Naive thymus-derived CD8-positive, alpha-beta T cell (primary cell): ENCODE measurements at places on chromosomes 3 and 15. TPM values are rescaled to one million over a fixed set of nuclear protein-coding genes. Genes with fewer than 3 reads are reported as not detected.

GRCh38 chr3:160852856-160853255 is 96.8 kb downstream of the PPM1L start:
- no peak for DNase-seq
- no peak overlapping the region for H3K27ac ChIP-seq
- H3K36me3 ChIP-seq: peaks cover 5% of the 10 kb centered on the region
- H3K4me3 ChIP-seq: no peak overlapping the region
- H3K4me1 ChIP-seq: no peaks in the 10 kb centered on the region

Gene INSYN1
- not detected for polyA plus RNA-seq

DNA sequence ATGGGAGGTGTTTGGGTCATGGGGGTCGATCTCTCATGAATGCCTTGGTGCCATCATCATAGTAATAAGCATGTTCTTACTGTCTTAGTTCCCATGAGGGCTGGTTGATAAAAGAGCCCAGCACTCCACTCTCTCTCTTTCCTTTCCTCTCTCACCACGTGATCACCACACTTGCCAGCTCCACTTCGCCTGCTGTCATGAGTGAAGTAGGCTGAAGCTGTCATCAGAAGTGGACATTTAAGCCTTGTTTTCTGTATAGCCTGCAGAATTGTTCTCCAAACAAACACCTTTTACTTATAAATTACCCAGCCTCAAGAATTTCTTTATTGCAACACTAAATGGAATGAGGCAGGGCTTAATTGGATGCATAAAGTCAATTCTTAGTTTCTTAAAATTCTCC is 6.1 kb downstream of the OR5H1 start:
- H3K4me3 ChIP-seq: no peak overlapping the region
- peaks cover 3% of the 10 kb centered on the region for H3K27me3 ChIP-seq
- no peak for DNase-seq
- H3K27ac ChIP-seq: no peak overlapping the region

- no peaks in the 10 kb centered on the region for H3K36me3 ChIP-seq
- H3K27me3 ChIP-seq: peaks cover 8% of the 10 kb centered on the region
- DNase-seq: peak; percentile 54
- H3K4me3 ChIP-seq: no peak overlapping the region
- peaks cover 16% of the 10 kb centered on the region for H3K4me1 ChIP-seq
- no peak overlapping the region for H3K27ac ChIP-seq
Observed at GRCh38 chr3:17806201-17806600, 63.8 kb upstream of the TBC1D5 start.

Gene POPDC2
- 1.1 TPM for polyA plus RNA-seq

DNA sequence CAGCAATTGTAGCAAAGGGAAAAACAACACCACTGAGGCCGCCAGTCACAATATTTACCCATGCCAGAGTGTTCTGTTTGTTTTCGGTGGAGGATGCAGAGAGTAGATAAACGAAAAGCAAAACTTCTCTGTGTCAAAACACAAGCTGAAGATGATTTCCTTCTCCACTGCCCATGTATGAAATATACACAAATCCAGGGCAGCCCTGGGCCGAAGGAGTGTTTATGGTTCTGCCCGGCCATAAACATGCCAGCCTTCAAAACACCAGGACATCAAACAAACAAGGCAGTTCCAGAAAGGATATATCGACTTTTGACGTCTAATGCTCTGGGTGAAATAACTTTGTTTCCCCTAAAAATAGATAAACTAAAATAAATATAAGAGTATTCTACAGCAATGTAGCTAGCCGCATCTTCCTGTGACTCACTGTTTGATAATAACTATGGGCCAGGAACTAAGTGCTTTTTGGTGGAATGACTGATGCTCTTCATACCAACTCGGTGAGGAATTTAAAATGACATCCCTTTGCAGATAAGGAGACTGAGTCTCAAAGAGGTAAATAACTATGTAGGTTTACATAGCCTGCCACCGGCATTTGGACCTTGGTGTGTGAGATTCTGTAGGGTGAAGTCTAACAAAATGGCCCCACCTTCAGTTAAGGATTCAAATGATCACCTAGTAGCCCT is 82.8 kb downstream of the MAGI1 start:
- no peak for DNase-seq
- no peaks in the 10 kb centered on the region for H3K4me1 ChIP-seq
- no peaks in the 10 kb centered on the region for H3K36me3 ChIP-seq
- H3K27ac ChIP-seq: no peak overlapping the region
- H3K4me3 ChIP-seq: no peak overlapping the region
- H3K27me3 ChIP-seq: no peaks in the 10 kb centered on the region

Gene CEP70
- polyA plus RNA-seq: 16.8 TPM

Gene FSTL1
- polyA plus RNA-seq: 0.82 TPM

Gene TMEM212
- polyA plus RNA-seq: not detected

GRCh38 chr3:112260563-112260962 is 33.5 kb downstream of the SLC9C1 start:
- H3K4me1 ChIP-seq: no peaks in the 10 kb centered on the region
- peaks cover 5% of the 10 kb centered on the region for H3K27me3 ChIP-seq
- no peak overlapping the region for H3K4me3 ChIP-seq
- DNase-seq: no peak

GRCh38 chr3:150359381-150359780 is 48.7 kb upstream of the TSC22D2 start:
- no peak overlapping the region for H3K4me3 ChIP-seq
- H3K4me1 ChIP-seq: no peaks in the 10 kb centered on the region
- no peak for DNase-seq
- H3K36me3 ChIP-seq: no peaks in the 10 kb centered on the region
- no peaks in the 10 kb centered on the region for H3K27me3 ChIP-seq

GRCh38 chr3:194460566-194460965 is 26.2 kb downstream of the ATP13A3 start:
- DNase-seq: no peak
- peaks cover 7% of the 10 kb centered on the region for H3K4me1 ChIP-seq
- H3K27me3 ChIP-seq: no peaks in the 10 kb centered on the region
- H3K27ac ChIP-seq: no peak overlapping the region
- no peaks in the 10 kb centered on the region for H3K36me3 ChIP-seq

DNA sequence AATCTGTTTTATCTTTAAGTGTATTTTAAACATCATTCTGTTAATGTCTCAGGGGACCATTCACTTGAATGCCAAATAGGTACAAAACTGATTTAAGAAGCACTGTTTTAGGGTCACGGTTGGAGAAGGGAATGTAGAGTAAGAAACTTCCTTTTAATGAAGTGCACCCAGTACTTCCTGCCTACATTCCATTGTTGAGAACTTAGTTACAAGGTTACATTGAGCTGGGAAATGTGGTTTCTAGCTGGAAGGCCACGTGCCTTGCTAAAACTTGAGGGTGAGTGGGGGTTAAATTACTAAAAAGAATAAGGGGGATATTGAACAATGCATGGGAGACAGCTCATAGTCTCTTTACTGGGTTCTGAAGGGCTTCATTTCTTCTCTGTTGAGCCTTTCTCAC is 78.3 kb upstream of the TBC1D5 start:
- H3K27ac ChIP-seq: no peak overlapping the region
- H3K4me3 ChIP-seq: no peak overlapping the region
- H3K36me3 ChIP-seq: no peaks in the 10 kb centered on the region
- DNase-seq: no peak
- no peaks in the 10 kb centered on the region for H3K27me3 ChIP-seq

DNA sequence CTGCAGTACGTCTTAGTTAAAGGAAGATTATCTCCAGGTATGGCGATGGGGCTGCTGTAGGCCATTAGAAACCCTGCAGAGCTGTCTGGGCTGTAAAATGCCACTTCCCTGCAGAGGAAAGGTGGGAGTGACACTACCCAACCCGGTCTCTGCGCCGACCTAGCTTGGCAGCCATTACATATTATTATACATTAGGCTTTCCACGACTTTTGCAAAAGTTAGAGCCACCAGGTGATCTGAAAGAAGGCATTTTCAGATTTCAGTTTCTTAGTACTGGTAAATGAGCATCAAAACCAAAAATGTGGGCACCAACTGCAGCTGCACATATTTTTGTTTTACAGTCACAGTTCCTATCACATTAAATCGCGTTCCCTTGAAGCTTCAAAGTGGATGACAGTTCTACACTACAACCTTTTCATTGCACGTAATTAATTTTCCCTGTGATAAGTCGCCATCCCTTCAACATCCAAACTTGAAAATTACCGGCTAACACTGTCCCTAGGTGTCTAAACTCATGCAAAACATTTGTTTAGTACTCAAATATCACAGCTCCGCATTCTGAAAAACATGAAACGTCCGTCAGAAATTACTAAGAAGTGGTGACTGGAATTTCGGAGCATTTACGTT is 81.4 kb upstream of the CHD2 start:
- peak overlapping the region; percentile 98 for H3K27ac ChIP-seq
- H3K4me3 ChIP-seq: peak overlapping the region; percentile 93
- H3K36me3 ChIP-seq: no peaks in the 10 kb centered on the region
- H3K27me3 ChIP-seq: no peaks in the 10 kb centered on the region

DNA sequence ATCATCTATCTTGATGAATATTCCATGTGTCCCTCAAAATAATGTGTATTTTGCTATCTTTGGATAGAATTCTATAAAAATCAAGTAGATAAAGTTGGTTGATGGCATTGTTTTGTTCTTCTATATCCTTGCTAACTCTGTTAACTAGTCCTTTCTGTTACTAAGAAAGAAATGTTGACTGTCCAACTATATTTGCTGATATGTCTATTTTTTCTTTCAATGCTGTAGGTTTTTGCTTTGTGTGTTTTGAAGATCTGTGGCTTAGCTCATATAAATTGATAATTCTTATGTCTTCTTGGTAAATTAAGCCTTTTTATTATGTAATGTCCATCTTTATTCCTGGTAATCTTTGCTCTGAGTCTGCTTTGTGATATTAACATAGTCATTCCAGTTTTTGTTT is 70.9 kb downstream of the SUCNR1 start:
- peaks cover 5% of the 10 kb centered on the region for H3K36me3 ChIP-seq
- DNase-seq: no peak
- no peak overlapping the region for H3K27ac ChIP-seq
- peaks cover 20% of the 10 kb centered on the region for H3K27me3 ChIP-seq
- H3K4me1 ChIP-seq: no peaks in the 10 kb centered on the region

- no peak overlapping the region for H3K27ac ChIP-seq
- H3K36me3 ChIP-seq: no peaks in the 10 kb centered on the region
- no peak for DNase-seq
- no peaks in the 10 kb centered on the region for H3K27me3 ChIP-seq
- no peaks in the 10 kb centered on the region for H3K4me1 ChIP-seq
Observed at GRCh38 chr3:192229866-192230265, 497.5 kb downstream of the FGF12 start.
